Transverse colon (tissue), 4 donors: ENCODE measurements at places on chromosomes 5 and 9.

GRCh38 chr9:75200892-75201470, 112.7 kb downstream of the OSTF1 start:
- no peak overlapping the region for H3K4me3 ChIP-seq
- H3K4me1 ChIP-seq, result no peaks in the 10 kb centered on the region
- no peak for DNase-seq
- no peak overlapping the region for H3K27ac ChIP-seq
- H3K27me3 ChIP-seq, result no peaks in the 10 kb centered on the region
- no peaks in the 10 kb centered on the region for H3K36me3 ChIP-seq

- no peaks in the 10 kb centered on the region for H3K36me3 ChIP-seq
- no peak for DNase-seq
- H3K4me1 ChIP-seq, result no peaks in the 10 kb centered on the region
- H3K27ac ChIP-seq, result no peak overlapping the region
- H3K4me3 ChIP-seq, result no peak overlapping the region
- H3K27me3 ChIP-seq, result no peaks in the 10 kb centered on the region
Observed at GRCh38 chr9:38690574-38690973, 29.4 kb downstream of the FAM240B start.

- no peak overlapping the region for H3K4me3 ChIP-seq
- no peak overlapping the region for H3K27ac ChIP-seq
- no peaks in the 10 kb centered on the region for H3K36me3 ChIP-seq
- no peaks in the 10 kb centered on the region for H3K4me1 ChIP-seq
- no peak for DNase-seq
- no peaks in the 10 kb centered on the region for H3K27me3 ChIP-seq
Observed at GRCh38 chr9:34317436-34317835, 11.6 kb downstream of the KIF24 start.

GRCh38 chr5:91024206-91024605, 358.9 kb downstream of the ARRDC3 start:
- no peaks in the 10 kb centered on the region for H3K27me3 ChIP-seq
- peaks cover 54% of the 10 kb centered on the region for H3K4me1 ChIP-seq
- no peak for DNase-seq
- no peaks in the 10 kb centered on the region for H3K36me3 ChIP-seq
- peak overlapping the region; percentile 28 for H3K27ac ChIP-seq

GRCh38 chr9:70080481-70081119, 37.0 kb downstream of the MAMDC2 start:
- no peaks in the 10 kb centered on the region for H3K27me3 ChIP-seq
- no peak overlapping the region for H3K4me3 ChIP-seq
- no peaks in the 10 kb centered on the region for H3K36me3 ChIP-seq
- peak overlapping the region; percentile 74 for H3K27ac ChIP-seq
- H3K4me1 ChIP-seq, result peaks cover 8% of the 10 kb centered on the region
- DNase-seq, result no peak

DNA sequence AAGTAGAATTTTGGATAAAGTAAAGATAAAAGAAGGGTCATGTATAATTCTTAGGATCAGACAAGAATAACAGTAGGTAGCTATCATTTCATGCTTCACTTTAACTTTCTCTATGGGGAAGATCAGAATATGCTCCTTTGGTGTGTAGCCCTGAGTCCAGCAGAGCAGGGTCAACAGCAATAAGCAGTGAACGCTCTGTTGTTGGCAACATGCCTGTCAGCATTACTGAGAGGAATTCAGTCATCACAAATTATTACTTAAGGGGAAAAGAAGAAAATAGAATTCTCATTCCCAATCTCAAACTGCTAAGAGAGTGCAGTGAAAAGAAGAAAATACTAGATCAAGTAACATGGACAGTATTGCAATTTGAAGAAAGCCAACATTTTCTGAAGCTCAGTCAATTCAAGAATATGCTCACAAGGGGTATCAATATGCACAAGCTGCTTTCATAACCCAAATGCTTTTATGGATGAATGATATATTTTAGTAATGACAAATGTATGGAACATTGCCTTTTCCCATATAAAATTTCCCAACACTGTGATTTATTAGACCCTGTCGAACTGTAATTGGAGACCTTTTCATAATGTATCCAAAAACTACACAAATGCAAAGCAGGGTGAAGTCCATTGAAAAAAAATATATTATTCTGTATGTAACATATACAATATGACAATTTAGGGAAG, 1359.4 kb downstream of the EFNA5 start:
- no peaks in the 10 kb centered on the region for H3K36me3 ChIP-seq
- no peaks in the 10 kb centered on the region for H3K4me1 ChIP-seq
- no peak overlapping the region for H3K27ac ChIP-seq
- no peaks in the 10 kb centered on the region for H3K27me3 ChIP-seq

DNA sequence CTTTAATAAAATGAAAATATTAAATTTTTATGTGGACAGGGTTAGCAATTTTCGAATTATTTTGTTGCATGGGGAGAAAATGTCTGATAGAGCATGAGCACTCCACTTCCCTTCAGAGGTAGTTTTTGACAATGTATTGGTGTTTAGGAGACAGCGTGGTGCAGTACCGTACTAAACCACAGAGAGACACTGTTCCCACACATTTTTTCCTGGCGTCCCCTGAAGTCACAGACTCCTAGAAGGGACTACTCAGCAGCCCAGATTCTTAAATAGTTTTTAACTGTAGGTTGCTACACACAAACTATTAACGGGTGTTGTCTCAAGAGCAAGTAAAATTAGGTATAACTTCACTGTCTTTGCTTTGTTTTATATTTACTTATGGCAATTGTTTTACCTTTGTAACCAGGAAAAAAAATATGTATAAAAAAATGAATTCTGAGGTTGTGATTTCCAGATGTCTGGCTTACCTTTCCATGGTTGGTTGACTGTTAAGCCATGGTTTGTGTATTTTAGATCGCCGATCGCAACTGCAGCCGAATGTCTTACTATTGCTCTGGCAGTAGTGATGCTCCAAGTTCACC, 171.2 kb downstream of the DOCK8 start:
- DNase-seq, result peak; percentile 51
- no peaks in the 10 kb centered on the region for H3K27me3 ChIP-seq
- H3K36me3 ChIP-seq, result no peaks in the 10 kb centered on the region
- H3K4me3 ChIP-seq, result no peak overlapping the region

DNA sequence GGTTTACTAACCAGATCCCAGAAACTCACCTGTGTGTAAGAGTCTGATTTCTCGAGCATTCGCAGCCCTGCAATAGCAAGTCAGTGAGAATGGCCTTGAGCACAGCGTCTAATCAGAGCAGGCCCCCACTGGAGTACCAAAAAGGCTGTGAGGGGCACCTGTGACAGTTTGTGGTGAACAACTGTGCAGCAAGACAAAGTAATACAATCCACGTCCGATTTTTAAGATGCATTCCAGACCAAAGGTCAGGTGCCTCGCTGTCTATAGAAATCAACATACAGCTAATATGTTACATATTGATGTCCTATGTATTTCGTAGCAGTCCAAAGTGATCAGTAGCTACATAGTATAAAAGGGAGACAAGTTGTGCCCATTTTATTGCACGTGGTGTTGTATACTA, 55.7 kb upstream of the BOD1 start:
- no peak overlapping the region for H3K4me3 ChIP-seq
- H3K27me3 ChIP-seq, result no peaks in the 10 kb centered on the region
- no peak overlapping the region for H3K27ac ChIP-seq
- no peak for DNase-seq
- no peaks in the 10 kb centered on the region for H3K36me3 ChIP-seq
